Hypothalamus (tissue), 51 donors: ENCODE measurements at places on chromosomes 16 and 17.

DNA sequence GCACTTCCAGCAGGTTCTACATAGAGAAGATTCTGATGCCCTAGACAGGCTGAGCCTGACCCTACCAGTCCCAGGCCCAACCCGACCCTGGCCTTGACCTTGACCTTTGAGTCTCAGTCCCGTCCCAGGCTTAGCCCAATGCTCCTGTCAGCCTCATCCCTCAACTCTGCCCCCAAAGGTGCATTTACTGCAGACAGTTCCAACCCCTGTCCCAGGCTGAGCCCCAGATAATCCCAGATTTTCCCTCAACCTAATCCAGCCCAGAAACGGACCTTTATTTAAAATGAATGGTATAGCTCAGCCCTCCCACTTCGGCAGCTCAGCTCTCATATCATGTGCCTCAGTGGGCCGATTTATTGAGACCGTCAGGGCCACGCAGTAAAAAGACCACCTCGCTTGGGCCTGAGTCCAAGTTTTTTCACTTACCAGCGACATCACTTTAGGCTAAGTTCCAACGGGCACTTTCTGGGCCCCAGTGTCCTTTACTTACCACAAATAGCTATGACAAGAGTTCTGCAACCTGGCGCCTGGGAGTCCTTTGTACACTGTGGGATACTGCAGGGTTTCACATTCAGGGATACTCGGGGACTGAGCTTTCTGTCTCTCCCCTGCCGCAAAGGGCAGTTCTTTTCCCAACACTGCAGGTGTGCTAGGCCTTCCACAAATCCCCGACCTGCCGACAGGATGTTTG, 89.5 kb downstream of the WSCD1 start:
- DNase-seq, result no peak

DNA sequence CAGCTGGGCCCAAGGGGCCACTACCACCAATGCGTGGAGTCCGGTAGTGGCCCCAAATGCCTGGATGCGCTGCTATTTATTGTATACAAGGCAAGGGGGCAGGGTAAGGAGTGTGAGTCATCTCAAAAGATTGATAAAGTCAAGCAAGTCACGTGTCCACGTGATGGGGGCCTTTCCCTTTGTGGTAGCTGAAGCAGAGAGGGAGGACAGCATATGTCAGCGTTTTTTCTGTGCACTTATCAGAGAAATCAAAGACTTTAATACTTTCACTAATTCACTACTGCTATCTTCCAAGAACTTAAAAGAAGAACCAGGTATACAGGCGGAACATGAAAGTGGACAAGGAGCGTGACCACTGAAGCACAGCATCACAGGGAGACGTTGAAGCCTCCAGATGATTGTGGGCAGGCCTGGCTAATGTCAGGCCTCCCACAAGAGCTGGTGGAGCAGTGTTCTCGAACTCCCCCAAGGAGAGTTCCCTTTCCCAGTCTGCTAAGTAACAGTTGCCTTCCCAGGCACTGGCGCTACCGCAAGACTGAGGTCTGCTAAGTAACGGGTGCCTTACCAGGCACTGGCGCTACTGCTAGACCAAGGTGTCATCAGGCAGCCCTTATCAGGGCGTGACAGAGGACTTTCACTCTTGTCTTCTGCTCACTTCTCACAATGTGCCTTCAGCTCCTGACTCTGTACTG, 10.8 kb upstream of the ASB16 start:
- DNase-seq, result no peak

- no peak for DNase-seq
Measured at GRCh38 chr16:88368994-88369393, 13.8 kb upstream of the ZNF469 start.

DNA sequence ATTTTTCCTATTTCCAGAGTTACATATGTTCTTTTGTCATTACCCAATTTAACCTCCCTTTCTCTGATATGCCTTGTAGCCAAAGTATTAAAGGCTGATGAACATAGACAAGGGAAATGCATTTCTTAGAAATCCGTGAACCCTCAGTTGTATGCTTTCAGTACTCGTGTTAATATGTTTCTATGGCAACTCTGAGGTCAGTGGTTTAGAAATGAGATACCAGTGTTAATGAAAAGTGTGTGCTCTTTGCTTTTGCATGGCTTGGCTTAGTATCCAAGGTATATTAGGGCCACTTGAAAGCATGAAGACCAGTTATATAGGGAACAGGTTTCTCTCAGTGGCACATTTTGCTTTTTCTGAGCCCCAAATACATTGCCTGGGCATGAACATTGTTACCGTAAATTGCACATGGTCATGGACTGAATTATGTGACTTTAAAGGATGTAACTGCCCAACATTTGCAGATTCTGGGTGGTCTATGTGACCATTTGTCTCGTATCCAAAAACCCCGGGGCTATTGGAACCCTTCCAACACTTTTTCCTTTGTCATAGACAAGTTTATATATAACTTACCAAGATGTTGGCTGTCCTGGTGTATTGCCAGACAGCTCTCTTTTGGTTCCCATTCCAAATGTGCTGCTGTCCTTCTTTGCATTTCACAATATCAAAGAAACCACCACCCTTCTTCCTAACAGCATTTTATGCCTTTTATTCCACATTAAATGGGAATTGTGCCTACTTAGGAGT, 17.5 kb downstream of the ABHD15 start:
- no peak for DNase-seq

DNA sequence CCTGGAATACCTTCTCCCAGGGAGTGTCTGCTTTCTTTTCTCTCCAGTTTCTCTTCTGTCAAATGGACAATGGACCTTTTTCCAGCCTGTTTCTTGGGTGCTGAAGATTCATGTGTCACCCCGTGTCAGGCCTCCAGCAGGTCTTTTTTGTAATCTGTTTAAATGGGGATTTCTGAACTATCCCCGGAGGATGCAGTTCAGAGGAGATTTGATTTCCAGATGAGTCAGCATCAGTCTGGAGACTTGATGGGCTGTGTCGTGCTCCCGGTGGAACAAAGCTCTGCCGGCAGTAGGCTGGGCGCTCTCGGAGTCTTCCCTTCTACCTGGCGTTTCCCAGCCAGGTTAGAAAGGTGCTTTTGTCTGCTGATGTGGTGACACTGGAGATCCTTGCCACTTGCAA, 440.6 kb downstream of the HS3ST3B1 start:
- no peak for DNase-seq

GRCh38 chr17:44473367-44473766, 29.8 kb downstream of the GPATCH8 start:
- DNase-seq, result no peak

DNA sequence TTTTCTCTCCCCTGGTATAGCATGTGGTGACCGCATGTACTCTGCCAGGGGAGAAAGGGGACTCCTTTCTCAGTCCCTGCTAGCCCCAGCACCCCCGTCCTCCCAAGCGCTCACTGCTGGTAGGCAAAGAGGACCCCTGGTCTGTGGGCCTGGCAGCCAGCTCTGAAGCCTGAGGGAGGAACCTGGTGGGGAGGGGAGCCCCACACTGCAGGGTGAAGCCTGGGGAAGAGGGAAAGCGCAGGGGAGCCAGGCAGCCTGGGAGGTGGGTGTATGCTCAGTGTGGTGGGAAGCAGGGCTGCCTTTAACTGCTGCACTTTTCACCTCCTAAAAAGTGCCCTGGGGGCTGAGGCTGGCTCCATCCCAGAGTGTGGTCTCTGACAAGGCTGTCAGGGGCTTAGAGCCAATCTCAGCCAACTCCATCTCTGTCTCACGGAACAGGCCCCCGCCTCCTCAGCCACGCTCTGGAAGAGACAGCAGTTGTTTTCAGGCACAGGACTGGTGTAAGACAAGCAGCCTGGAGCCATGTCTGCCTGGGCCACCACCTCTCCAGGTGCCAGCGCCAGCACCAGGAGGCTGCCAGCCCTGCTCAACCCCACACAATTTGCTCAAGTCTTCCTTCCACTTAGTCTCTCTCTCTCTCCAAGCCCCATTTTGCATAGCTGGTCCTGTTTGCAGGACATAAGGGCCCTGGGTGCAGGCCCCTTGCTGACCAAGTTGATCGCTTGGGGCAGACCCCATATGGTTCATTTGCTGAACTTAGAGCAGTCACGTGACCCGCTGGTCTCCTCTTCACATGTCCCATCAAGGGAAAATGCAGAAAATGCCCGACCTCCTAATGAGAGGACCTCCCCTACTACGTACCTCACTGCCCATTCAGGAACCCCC, 14.7 kb upstream of the TBX2 start:
- no peak for DNase-seq

DNA sequence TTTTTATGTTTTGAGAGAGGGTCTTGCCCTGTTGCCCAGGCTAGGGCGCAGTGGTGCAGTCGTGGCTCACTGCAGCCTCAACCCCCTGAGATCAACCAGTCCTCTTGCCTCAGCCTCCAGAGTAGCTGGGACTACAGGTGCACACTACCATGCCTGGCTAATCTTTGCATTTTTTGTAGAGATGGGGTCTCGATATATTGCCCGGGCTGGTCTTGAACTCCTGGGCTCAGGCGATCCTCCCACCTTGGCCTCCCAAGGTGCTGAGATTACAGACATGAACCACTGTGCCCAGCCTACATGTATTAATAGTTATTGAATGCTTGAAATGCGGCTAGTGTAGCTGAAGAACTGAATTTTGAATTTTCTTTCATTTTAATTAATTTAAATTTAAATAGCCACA, 12.2 kb downstream of the C1QTNF1 start:
- DNase-seq, result no peak

DNA sequence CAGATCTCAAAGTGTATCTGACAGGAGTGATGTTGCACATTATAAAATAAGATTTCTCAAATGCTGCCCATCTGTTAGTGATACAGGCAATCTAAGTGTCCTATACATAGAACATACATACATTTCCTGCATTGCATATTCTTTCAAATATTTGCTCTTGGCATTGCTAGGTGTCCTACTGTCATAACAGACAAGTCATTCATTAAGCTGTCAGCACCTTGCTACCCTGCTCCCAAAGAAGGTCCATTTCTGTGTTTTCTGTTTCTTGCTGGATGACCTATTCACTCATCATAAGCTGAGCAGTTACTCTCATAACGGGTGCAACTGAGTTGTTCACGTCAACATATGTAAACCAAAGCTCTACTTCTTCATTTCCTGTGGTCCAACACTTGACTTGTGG, 719.0 kb downstream of the KCNJ2 start:
- DNase-seq, result no peak
